ENCODE measurements at places on chromosomes 12 and 14. TPM values are rescaled to one million over a fixed set of nuclear protein-coding genes. Genes with fewer than 3 reads are reported as not detected.

The IRAK3 gene
- polyA plus RNA-seq, result 17.0 TPM

The EIF2S3B gene
- 0.41 TPM for polyA plus RNA-seq

The CMA1 gene
- 2.1 TPM for polyA plus RNA-seq

The MYH7 gene
- 0.07 TPM for polyA plus RNA-seq

The YAF2 gene
- polyA plus RNA-seq, result 12.8 TPM

The SUDS3 gene
- polyA plus RNA-seq, result 7.8 TPM

The OTOGL gene
- polyA plus RNA-seq, result 0.03 TPM

The CFAP73 gene
- polyA plus RNA-seq, result not detected

The C1QL4 gene
- polyA plus RNA-seq, result not detected

The KRT77 gene
- polyA plus RNA-seq, result 0.01 TPM

The MFAP5 gene
- polyA plus RNA-seq, result 78.7 TPM

The VEZT gene
- 17.9 TPM for polyA plus RNA-seq

The NDRG2 gene
- 162 TPM for polyA plus RNA-seq

The PRH2 gene
- not detected for polyA plus RNA-seq

The SERPINA5 gene
- 1.1 TPM for polyA plus RNA-seq

The BRMS1L gene
- polyA plus RNA-seq, result 7.6 TPM

The LTBP2 gene
- 13.9 TPM for polyA plus RNA-seq

The LRFN5 gene
- 3.1 TPM for polyA plus RNA-seq

The PXMP2 gene
- 76.3 TPM for polyA plus RNA-seq

The GLT8D2 gene
- polyA plus RNA-seq, result 7.1 TPM

The DIO2 gene
- polyA plus RNA-seq, result 2.3 TPM

The DBX2 gene
- polyA plus RNA-seq, result 2.1 TPM

The PIWIL1 gene
- not detected for polyA plus RNA-seq

The WIF1 gene
- 0.15 TPM for polyA plus RNA-seq

The SLC5A8 gene
- polyA plus RNA-seq, result not detected

The CD4 gene
- polyA plus RNA-seq, result 11.2 TPM

The GPD1 gene
- polyA plus RNA-seq, result 119 TPM

The CLEC2B gene
- 21.9 TPM for polyA plus RNA-seq

The RNU4-1 gene
- polyA plus RNA-seq, result not detected

The RFLNA gene
- polyA plus RNA-seq, result 1.2 TPM

The OASL gene
- 1.5 TPM for polyA plus RNA-seq

The VRTN gene
- not detected for polyA plus RNA-seq

The RIMBP2 gene
- polyA plus RNA-seq, result 1.1 TPM

The LTB4R2 gene
- 0.79 TPM for polyA plus RNA-seq

The SERPINA12 gene
- polyA plus RNA-seq, result not detected

The TMEM132D gene
- 0.13 TPM for polyA plus RNA-seq

The SYNDIG1L gene
- polyA plus RNA-seq, result 0.10 TPM

The FGD6 gene
- 1.6 TPM for polyA plus RNA-seq

The CLEC4D gene
- polyA plus RNA-seq, result 2.7 TPM

The DDX55 gene
- 15.8 TPM for polyA plus RNA-seq

The CACNA2D4 gene
- 5.8 TPM for polyA plus RNA-seq

The CLEC12A gene
- 6.6 TPM for polyA plus RNA-seq

The ASB2 gene
- 0.29 TPM for polyA plus RNA-seq

The KRT3 gene
- polyA plus RNA-seq, result not detected

The WNT1 gene
- polyA plus RNA-seq, result not detected

The PGF gene
- 6.2 TPM for polyA plus RNA-seq

The TAS2R13 gene
- polyA plus RNA-seq, result not detected

The FAM222A gene
- 0.34 TPM for polyA plus RNA-seq

The RPL10L gene
- polyA plus RNA-seq, result not detected

The GALNT8 gene
- polyA plus RNA-seq, result 0.46 TPM

The POTEM gene
- polyA plus RNA-seq, result not detected

The EML5 gene
- polyA plus RNA-seq, result 0.11 TPM

The PTCSC3 gene
- polyA plus RNA-seq, result not detected

The DLGAP5 gene
- polyA plus RNA-seq, result 0.10 TPM

The GPRC5A gene
- 1.4 TPM for polyA plus RNA-seq

The C1R gene
- polyA plus RNA-seq, result 575 TPM

The TGM1 gene
- polyA plus RNA-seq, result 4.6 TPM

The DPF3 gene
- 0.41 TPM for polyA plus RNA-seq
